8988T (cell line): ENCODE measurements at places on chromosomes 7 and 10.
A peak's percentile ranks its signal among the peaks of the same experiment; 100 is the strongest.

GRCh38 chr10:128739930-128740329 is 613.7 kb upstream of the MKI67 start:
- DNase-seq: no peak

- no peak for DNase-seq
Observed at GRCh38 chr7:6237011-6237410, 35.4 kb downstream of the CYTH3 start.

DNA sequence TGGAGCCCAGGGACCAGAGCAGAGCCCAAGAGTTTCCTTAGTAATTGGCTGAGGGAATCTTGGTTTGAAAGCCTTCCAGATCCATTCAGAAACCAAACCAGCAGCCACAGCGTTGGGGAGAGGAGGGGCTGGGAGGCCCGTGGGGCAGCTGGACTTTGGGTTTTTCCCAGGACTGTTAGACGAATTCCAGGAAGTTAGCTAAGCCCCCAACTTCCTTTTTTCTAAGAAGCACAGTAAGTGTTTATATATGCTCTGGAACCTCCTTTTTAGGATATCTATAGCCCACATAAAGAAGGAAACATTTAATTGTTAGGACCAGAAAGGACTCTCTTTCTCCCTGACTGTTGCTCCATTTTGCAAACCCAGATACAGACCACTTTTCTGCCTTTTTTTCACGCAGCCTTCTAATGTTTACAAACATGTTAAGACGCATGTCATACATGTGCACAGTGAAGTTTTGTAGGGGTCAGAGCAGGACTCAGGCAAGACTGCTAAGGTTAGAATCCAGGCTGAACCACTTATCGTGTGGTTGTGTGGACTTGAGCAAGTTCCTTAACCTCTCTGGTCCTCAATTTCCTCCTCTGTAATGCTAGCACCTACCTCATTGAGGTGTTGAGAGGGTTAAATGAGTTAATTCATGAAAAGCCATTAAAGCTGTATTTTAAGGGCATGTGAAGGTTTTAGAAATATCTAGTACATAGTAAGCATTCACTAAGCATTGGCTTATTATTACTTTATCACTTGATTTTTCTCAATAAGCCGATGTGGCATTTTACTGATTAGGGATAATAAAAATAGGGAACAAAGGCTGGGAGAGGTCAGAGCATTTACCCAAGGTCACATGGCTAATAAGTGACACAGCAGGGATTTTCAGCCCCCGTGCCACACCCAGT is 42.4 kb downstream of the TBATA start:
- DNase-seq: no peak

DNA sequence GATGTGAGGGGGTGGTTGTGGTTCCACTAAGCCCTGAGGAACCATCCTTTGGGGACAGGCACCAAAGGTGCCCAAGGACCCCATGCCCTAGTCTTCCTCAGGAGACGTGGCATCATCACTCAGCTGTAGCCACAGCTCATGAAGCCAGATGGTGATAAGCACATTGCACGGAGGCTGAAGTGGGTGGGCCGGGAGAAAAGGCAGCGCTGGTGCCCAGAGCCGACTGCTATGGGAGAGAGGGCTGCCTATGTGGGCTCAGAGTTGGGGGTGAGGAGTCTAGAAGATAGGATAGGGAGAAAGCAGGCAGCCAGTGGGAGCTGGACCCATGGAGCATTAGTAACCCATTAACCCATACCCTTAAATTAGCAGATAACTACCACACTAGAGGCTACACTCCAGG is 325.3 kb downstream of the RPS24 start:
- no peak for DNase-seq

DNA sequence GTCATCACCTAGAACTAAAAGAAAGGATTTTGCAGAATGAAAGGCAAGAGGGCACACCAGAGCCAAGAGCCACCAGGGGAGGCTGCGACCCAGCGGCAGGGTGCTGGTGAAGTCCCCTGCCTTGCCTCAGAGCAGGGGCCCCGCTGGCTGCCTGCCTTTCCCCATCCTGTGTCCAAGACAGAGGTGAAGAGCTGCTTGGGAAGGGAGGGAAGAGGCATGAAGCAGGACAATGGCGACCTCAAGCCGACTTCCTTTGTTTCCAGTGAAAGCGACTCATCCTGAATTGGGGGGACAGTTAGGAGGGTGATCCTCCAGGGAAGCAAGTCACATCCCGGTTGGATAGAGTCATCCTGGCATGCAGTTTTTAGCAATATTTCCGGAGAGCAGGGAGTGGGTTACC is 255.5 kb upstream of the YAE1 start:
- DNase-seq: no peak

- no peak for DNase-seq
Observed at GRCh38 chr10:805620-806305, 116.3 kb upstream of the DIP2C start.

- DNase-seq: peak; percentile 2
Observed at GRCh38 chr10:124005091-124005490, 88.3 kb downstream of the CHST15 start.

- no peak for DNase-seq
Observed at GRCh38 chr10:19451356-19451755, 364.9 kb upstream of the PLXDC2 start.

DNA sequence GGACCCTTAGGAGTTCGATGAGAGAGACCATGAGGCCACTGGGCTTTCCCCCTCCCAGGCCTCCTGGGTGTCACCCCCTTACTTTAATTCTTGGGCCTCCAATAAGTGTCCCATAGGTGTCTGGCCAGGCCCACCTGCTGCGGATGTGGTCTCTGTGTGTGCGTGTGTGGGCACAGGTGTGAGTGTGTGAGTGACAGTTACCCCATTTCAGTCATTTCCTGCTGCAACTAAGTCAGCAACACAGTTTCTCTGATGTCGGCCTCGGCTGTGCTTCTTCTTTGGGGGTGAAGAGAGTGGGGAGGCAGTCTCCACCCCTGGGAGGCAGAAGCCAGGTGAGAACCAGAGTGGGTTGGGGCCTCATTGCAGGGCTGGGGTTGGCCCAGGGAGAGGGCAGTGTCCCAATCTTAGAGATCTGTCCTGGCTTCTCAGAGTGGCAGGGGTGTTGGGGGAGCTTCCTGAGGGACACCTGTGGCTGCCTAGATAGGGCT is 1.5 kb downstream of the PVRIG start:
- no peak for DNase-seq

- no peak for DNase-seq
Observed at GRCh38 chr10:8531116-8531515, 476.6 kb downstream of the GATA3 start.

GRCh38 chr10:118912961-118913600 is 116.4 kb upstream of the NANOS1 start:
- no peak for DNase-seq

GRCh38 chr10:132005147-132005546 is 23.4 kb upstream of the BNIP3 start:
- DNase-seq: no peak

- DNase-seq: no peak
Observed at GRCh38 chr7:121126801-121127534, 138.5 kb downstream of the CPED1 start.

DNA sequence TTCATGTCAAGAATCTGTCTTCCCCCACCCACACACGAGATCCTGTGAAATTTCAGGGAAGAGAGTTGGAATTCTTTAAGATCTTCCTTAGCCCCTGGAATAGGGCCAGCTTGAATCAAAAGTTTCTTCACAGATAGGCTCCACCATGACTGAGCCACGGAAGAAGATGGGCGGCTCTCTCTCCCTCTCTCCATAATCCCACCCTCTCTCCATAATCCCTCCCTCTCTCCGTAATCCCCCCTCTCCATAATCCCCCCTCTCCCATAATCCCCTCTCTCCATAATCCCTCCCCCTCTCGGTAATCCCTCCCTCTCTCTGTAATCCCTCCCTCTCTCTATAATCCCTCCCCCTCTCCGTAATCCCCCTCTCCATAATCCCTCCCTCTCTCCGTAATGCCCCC is 20.4 kb downstream of the SHH start:
- no peak for DNase-seq

- no peak for DNase-seq
Observed at GRCh38 chr7:150849204-150849775, 3.0 kb upstream of the AOC1 start.

- no peak for DNase-seq
Observed at GRCh38 chr10:11165591-11166543, 148.2 kb downstream of the CELF2 start.

- no peak for DNase-seq
Observed at GRCh38 chr7:155274633-155275355, 22.9 kb upstream of the INSIG1 start.

- no peak for DNase-seq
Observed at GRCh38 chr7:28688651-28689050, 269.5 kb downstream of the TRIL start.

DNA sequence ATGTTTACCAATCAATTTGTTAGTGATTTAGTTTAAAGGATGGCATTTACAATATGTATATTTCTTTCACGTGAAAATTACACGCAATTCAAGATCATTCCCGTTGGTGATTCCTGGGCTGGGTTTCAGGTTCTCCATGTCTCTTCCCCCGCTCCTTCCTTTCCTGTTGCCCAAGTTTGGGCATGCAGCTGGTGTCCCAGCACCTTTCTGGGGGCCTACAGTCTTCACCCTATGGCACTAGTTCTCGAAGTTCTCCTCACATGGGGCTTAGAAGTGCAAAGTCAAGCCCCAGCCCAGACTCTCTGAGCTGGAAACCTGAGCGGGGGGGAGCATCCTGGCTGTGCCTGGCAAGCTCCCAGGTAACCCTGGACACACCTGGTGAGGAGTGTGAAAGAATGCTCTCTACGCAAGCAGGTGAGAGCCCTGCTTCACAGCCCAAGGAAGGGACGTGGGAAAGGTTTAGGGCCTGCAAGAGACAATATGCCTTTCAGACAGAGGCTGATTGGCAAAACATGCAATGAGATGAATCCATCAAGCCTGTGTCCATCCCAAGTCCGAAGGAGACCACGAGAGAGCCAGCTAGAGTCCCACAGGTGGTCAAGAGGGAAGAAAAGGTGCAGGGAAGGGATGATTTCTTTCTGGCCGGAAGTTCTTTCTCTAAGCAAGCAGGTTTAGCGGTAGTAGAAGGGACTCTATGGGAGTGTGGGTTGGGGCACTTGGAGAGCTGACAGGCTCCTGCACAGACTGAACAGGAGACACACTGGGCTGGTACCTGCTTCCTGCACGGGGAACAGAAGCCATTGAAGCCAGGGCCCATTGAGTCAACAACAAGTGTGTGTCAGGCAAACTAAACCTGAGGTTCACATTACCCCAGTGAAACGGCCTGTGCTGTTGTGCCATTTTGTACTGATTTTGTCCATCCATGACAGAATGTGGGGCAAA is 131.1 kb downstream of the ADARB2 start:
- DNase-seq: no peak

DNA sequence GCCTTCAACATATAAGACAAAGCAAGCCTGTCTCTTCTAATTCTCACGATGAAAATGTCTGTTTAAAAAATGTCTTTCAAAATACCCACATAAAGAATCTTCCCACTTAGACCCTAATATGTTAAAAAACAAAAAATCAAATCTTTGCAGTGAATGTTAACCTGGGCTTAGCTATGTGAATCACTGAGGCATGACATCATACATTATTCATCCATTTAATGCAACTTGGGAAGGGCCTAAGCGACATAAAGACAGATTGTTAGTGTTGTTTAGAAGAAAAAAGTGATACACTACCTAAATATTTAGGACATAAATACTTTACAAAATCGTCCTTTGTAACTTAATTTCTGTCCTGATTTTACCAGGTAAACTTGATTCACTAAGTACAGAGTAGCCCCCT is 648.5 kb upstream of the NRP1 start:
- no peak for DNase-seq

DNA sequence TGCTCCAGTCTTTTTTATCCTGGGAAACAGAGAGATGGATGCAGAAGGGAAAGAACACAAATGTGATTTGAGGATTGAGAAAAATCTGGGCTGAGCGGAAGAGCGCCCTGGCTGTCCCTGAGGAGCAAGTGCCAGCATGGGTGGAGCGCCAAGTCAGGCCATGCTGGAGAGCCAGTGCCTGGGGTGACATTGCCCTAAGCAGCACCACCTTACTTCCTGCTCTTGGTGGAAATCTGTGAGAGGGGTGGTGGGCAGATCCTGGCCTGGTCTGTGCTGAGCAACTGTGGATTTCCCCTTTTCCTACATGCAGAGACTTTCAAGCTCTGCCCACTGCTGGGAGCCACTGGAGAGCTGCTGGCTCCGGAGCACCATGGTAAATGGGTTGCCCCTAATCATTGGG is 36.9 kb downstream of the DDIT4 start:
- no peak for DNase-seq

DNA sequence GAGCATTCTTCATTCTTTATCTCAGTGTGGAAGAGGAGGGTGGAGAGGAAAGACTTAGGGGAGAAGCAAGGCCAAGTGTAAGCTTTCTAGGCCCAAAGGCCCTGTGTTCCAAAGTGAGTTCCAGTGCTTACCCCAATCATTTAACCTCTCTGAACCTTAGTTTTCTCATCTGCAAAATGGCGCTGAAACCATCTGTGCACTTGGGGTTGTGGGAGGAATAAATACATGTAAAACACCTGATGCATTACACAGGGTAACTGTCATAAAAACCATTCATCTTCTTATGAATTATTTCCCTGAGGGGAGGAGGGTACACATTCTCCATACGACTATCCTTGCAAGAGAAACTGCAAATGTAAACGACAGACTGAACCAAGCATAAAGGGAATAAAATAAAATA is 19.0 kb downstream of the PIK3AP1 start:
- DNase-seq: no peak

- no peak for DNase-seq
Observed at GRCh38 chr10:70328018-70328417, 44.2 kb upstream of the NPFFR1 start.

DNA sequence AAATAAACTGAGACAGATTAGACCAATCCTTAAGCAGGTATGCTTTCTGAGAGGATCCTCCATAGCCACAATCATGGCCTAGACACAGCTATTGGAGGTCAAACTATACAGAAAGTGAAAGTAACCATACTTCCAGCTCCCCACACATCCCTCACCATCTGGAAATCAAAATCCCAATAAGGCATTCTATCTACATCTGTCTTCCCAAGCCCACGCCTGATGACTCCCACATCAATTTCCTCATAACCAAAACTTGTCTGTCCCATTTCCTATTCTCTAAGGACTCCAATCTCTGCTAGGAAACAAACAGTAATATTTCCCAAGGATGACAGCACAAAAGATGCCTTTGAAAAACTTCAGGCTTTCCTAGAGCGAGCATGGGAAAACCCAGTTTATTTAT is 247.3 kb upstream of the HPS1 start:
- no peak for DNase-seq

DNA sequence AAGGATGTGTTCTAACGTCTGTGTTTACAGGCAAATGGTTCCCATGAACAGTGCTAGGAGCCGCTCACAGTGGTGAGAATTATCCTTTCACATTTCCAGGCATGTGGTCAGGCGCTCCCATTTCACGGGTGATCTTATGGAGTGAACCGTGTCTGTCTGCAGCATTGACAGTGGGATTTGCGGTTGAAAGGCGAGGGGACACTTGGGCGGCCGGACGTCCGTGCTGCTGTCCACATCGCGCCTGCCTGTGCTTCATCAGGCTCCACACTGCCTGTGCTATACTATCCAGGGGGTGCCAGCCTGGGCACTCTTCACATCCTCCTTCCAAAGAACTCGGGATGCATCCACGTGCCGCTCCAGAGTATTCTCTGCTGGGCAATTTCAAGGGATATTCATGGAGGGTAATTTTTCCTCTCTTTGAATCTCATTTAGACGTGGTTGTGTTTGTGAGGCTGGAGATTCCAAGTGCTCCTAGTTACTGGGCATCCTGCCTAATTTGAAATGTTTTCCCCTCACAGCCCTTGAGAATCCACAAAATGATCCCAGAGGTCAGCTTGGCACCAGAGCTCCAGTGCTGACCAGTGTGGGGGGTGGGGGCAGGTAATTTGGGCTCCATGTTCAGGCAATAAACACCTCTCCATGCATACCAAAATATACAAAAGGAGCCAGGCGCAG is 61.9 kb upstream of the EBF3 start:
- no peak for DNase-seq
